ENCODE measurements at places on chromosomes 5 and 9.

- DNase-seq = no peak
Observed at GRCh38 chr5:176189857-176190256, 48.4 kb upstream of the SIMC1 start.

- no peak for DNase-seq
Observed at GRCh38 chr5:135004376-135004775, 29.7 kb downstream of the PITX1 start.

DNA sequence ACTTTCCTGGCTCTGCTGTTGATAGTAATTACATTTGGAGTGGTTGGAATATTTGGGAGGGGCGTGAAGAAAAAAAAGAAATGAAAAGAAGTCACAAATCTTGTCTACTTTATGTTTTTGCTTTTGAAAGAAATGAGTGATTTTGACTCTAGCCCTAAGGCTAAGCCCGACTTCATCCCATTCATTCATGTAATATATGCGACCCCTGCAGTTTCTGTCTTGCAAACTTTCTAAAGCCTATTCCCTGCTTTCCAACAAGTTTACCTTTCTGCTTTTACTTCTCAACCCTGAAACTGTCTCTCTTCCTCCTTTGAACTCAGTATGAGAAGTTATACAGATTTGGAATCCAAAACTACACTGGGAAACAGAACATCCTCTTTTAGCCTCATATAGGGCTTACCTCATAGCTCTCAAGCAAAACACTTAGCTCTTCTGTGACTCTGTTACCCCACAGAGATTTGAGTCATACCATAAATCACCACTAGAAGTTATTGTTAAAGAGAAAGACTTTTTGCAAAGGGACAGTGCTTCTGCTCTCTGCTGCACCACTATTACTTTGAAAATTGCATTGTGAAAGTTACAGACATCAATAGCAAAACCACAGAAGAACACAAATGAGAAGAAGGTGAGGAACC lies 1.6 kb downstream of the CFAP95 start:
- DNase-seq = no peak

- no peak for DNase-seq
Observed at GRCh38 chr9:95060916-95061315, 256.6 kb downstream of the FANCC start.

DNA sequence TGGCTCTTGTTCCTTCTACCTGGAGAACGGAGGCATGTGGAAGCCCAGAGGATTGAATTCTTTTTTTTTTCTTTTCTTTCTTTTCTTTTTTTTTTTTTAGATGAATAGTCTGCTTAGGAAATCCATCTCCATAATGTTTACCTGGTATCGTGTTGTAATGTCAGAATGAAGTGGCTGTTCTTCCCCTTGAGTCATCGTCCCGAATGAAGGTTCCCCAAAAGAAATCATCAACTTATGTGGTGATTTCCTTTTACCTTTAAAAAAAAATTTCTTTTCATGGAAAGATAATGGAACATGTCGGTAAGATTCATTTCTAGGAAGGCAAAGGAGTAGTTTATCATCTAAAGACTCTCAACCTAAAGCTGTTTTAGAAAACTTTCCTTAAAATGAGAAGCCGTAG lies 59.7 kb downstream of the DOCK8 start:
- no peak for DNase-seq

GRCh38 chr9:3743901-3744413 lies 218.2 kb upstream of the RFX3 start:
- DNase-seq = no peak

DNA sequence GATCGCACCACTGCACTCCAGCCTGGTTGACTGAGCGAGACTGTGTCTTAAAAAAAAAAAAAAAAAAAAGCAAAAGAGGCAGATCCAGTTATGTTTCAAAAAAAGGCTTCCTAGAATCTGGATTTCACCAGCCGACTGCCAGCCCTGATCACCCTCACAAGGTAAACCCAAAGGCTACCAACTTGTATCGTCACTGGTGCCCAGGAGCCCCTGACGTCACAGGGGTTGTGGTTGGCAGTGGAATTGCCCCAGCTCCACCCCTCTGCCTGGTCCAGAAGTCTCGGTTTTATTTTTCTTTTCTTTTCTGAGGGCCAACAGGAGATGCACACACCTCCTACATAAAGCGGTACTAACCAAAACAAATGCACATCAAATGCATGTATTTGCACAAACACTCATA lies 6.0 kb upstream of the LMX1B start:
- DNase-seq = no peak

DNA sequence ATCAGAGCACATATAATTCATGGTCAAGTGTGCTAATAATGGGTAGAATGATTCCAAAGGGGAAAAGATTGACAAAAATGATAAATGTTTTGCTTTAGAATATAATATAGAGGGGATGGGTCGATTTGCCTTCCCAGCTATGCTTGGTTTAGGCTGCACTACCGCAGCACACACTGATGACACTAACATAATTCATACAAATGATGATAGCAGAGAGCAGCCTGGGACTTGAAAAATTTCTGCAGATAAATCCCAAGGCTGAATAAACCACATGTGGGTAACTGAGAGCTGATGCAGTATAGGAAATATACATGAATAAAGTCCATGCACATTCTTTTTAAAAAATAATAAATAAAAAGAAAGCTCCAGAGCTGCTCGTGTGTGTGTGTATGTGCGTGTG lies 54.5 kb downstream of the EFNA5 start:
- DNase-seq = no peak

GRCh38 chr5:13477118-13477737 lies 467.3 kb downstream of the DNAH5 start:
- DNase-seq = no peak

- DNase-seq = peak; percentile 32
Observed at GRCh38 chr9:37575921-37576721, at the start of gene FBXO10. Gene FBXO10 (minus strand): TSS chr9:37576380. CDS start chr9:37541768, 34,612 bp downstream.

DNA sequence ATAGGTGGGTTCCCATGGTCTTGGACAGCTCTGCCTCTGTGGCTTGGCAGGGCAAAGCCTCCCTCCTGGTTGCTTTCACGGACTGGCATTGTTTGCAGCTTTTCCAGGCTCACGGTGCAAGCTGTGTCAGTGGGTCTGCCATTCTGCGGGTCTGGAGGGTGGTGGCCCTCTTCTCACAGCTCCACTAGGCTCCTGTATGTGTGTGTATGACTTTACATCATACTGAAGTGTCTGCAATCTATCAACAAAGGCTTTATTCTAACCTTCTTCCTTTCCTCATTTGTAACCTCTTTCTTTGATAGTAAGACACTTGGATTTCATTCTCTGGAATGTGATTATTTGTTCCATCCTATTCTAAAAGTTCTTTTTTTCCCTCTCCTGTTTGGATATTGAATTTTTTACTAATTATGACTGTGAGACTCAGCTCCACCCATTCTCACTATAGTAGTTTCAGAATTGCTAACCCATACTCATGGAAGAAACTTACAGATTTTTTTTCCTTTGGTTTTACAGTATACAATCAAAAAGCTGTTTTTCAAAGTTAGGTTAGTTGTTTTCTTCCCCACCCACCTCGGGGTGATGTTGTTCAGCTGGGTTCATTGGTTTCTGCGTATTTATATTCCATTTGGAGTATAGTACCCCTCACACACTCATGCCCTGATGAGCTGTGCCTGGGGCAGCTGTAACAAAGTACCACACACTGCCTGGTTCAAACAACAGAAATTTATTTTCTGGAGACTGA lies 144.6 kb upstream of the OTULINL start:
- no peak for DNase-seq
